ENCODE measurements at places on chromosomes 4 and X. TPM values are rescaled to one million over a fixed set of nuclear protein-coding genes. Genes with fewer than 3 reads are reported as not detected.

Gene RNF175
- polyA plus RNA-seq = 1.1 TPM

Gene GLRA3
- polyA plus RNA-seq = 1.0 TPM

Gene GPC3
- 75.8 TPM for polyA plus RNA-seq

Gene SPIN2A
- polyA plus RNA-seq = 2.1 TPM

Gene GPM6B
- polyA plus RNA-seq = 11.5 TPM

Gene CENPVL1
- 0.19 TPM for polyA plus RNA-seq

Gene FAAH2
- polyA plus RNA-seq = 10.6 TPM

Gene ANXA10
- polyA plus RNA-seq = 0.24 TPM

Gene USP26
- not detected for polyA plus RNA-seq

Gene CLGN
- polyA plus RNA-seq = 1.9 TPM

Gene NONO
- polyA plus RNA-seq = 339 TPM

Gene SH3BP2
- polyA plus RNA-seq = 45.9 TPM

Gene COL4A5
- polyA plus RNA-seq = 43.1 TPM

Gene PSAPL1
- 0.49 TPM for polyA plus RNA-seq

Gene NUDT10
- 4.6 TPM for polyA plus RNA-seq

Gene VEGFD
- 0.24 TPM for polyA plus RNA-seq

Gene FGFBP1
- 0.16 TPM for polyA plus RNA-seq

Gene AFM
- polyA plus RNA-seq = 10.4 TPM

All from large intestine (tissue), 12 donors.